Right ventricle myocardium superior (tissue), 1 donor: ENCODE measurements at places on chromosomes 2 and 18. TPM values are rescaled to one million over a fixed set of nuclear protein-coding genes. Genes with fewer than 3 reads are reported as not detected.

DNA sequence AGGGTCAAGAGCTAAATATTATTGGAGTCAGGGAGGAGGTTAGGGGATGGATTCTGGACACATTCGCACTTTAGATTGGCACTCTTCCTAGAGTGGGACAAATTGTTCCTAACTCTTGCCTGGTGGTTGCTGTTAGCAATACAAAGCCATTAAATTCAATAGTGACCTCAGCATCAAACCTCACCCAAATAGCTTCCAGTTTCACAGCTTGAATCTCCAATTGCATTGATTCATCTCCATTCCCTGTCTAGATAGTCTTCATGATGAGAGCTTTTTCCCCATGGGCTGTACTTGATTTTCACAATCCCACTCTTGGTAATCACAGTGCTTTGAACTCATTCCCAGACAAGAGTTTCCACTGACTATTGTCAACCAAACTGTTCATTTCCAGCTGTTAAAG lies 585.9 kb upstream of the SYT4 start:
- DNase-seq = no peak

- DNase-seq = no peak
Observed at GRCh38 chr2:85999061-85999831, 106.4 kb downstream of the POLR1A start.

- no peak for DNase-seq
Observed at GRCh38 chr18:25510096-25510495, 158.1 kb upstream of the ZNF521 start.

DNA sequence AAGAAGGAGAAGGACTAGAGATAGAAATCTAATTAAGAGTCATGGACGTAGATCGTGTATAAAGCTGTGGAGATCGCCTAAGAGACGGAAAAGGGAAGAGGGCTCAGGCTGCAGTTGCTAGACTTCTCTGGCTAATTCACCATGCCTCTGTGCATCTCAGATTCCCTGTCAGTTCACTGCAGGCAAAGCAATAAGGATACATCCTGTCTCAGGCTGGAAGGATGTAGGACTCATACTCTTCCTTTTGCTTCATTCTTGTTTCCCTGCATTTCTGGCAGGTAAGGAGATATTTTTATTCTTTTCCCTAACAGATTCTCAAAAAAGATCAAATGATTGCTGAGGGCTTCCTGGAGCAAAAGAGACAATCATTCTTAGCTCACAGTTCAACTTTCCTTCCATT lies 112.5 kb downstream of the AP1S3 start:
- no peak for DNase-seq

TUBA4B gene
- not detected for total RNA-seq
